ENCODE measurements at places on chromosomes 11 and 22.

DNA sequence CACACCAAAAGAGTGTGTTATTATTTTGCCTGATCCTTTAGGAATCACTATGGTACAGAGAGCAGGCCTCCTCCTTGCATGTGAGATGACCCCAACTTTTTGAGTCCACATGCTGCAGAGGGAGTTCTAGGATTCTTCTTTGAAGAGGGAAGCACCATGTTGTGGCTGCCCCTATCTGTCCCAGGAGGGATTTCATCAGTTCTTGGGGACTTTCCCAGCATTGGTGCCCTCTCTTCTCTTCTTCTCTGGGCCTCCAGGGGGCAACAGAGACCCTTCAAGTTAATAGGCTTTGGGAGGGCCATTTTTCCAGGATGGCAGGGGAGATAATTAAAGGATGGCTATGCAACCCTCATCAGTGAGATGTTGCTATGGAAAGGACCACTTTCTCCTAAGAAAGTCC is 3.6 kb downstream of the MMP1 start:
- peak; percentile 59 for DNase-seq

GRCh38 chr11:47270331-47271271 is 668 bp downstream of the MADD start:
- DNase-seq = no peak

- no peak for DNase-seq
Observed at GRCh38 chr11:15347969-15348734, 233.4 kb downstream of the INSC start.

DNA sequence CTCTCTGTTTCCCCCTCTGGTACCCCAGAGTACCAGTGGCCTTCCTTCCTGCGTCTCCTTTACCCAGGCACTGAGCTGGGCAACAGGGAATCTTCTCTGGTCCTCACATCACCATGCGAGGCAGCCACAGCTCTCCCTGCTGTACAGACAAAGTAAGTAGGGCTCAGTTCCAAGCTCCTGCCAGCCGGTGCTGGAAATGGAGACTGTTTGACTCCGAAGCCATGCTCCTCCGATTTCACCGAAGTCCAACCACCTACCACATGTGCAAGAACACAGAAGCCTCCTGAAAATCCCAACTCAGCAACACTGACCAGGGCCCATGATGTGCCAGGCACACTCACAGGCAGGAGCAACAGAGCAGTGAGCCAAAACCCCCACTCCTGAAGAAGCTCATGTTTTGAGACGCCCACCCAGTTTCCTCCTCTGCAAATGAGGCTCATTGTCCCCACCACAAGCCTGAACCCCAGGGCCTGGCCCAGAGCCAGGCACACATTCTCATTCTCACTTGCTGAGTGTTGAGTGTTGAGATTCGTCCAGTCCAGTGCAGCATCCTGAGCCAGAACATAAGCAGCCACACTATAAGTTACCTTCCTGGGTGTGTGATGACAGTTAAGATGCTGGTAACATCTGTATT is 156.0 kb downstream of the MPPED1 start:
- no peak for DNase-seq

GRCh38 chr11:10623797-10624761 is 55.6 kb upstream of the LYVE1 start:
- DNase-seq = peak; percentile 75

GRCh38 chr11:12677131-12677530 is 2.9 kb downstream of the TEAD1 start:
- no peak for DNase-seq

- DNase-seq = no peak
Observed at GRCh38 chr22:39256979-39257378, 12.2 kb upstream of the PDGFB start.

DNA sequence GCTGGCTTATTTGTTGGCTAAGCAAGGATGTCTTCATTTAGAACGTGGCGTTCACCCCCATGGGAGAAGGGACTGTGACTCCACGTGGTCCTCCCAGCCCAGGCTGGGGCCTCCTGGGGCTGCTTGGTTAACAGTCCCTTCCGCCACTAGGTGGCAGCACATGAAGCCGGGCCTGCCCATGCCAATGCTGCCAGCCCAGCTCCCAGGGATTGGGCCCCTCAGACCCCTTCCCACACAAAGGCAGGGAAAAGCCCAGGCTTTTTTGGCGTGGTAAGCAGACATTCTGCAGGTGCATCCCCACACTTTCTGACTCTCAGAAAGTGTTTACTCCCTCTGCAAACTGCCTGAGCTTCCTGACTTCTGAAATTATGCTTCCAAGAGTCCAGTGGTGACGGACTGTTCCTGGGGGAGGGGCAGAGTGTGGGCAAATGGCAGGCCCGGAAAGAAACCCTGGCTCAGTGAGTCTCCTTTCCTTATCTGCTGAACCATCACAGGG is 3.1 kb downstream of the CBX6 start:
- peak; percentile 91 for DNase-seq

DNA sequence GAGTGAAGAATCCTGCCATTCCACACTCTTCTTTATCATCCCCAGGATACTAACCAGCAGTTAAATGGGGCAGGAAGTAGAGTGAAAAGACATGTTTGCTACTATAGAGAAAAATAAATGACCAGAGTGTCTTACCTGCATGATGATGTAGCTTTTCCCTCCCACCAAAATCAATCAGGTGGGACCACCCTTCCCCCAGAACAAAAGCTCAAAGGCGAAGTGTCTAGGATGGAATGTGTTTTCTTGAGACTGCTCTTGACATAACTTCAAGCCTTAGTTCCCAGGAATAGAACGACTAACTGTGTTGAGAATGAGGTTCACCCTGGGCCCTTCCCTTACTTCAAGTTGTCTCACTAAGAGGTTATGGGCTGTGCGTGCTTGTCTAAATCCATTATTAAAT is 339.2 kb upstream of the CCDC90B start:
- DNase-seq = no peak

DNA sequence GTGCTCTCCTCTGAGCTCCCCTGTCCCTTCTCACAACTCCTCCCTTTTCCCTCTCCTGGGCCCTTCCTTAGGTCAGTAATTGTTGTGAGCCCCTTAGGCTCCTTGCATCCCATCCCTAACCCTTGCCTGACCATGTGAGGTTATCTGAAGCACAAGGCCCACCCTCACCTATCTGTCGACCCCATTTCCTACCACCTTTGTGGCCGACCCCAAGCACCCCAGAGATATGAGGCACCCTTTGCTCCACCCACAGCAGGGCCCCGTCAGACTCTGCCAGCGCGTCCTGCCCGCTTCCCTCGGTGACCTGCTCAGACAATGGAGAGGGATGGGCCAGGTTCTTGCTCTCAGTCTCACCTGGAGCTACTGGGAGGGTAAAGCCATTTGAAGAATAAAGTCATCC is 1.3 kb downstream of the GNG3 start:
- peak; percentile 45 for DNase-seq

- DNase-seq = no peak
Observed at GRCh38 chr22:30830907-30831306, 136.2 kb downstream of the OSBP2 start.

DNA sequence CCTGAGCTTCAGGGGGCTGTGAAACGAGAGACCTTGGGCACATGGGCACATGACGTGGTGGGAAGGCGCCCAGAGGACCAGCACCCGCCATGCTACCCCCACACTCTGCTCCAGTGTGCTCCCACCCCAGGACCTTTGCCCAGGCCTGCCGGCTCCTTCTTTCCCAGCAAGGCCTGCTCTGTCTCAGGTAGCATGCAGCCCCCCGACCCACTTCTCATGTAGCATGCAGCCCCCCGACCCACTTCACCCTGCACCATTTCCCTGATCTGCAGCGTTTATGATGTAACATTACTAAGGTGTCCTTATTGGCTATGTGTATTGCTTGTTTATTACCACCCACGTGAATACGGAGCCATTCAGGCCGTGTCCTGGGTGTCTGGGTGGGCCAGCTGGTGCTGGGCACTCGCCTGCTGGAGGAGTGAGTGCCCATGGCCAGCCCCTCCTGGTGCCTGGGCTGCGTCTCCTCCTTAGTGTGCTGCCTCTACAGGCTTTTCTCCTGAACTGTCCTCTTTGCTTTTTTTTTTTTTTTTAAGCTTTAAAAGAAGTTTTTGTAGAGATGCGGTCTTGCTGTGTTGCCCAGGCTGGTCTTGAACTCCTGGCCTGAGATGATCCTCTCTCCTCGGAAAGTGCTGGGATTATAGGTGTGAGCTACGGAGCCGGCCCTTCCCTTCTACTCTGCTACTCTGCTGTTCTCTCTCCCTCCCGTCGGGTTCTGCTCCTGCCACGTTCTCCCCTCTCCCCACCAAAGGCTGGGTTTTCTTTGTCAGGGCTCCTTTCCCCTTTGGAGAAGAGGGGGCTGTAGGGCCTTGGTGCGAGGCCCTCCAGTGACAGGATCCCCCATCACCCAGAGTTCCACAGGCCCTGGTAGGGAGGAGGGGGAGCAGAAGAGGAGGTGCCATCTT is 29.4 kb downstream of the LRP5 start:
- DNase-seq = no peak

DNA sequence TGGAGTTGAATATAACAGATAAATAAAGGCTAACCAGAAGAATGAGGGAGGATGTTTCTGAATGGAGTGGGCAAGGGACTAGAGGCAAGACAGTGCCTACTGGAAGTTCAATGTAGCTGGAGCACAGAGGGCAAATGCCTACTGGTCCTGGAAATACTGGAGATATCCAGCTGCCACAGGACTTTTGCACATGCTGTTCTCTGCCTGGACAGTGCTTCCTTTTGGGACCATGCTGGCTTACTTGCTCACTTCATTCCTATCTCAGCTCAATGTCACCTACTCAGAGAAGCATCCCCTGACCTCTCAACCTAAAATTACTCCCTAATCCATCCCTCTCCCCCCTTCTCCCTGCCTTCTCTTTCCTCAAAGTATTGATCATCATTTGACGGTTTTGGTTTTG is 20.2 kb downstream of the RASD2 start:
- DNase-seq = no peak

DNA sequence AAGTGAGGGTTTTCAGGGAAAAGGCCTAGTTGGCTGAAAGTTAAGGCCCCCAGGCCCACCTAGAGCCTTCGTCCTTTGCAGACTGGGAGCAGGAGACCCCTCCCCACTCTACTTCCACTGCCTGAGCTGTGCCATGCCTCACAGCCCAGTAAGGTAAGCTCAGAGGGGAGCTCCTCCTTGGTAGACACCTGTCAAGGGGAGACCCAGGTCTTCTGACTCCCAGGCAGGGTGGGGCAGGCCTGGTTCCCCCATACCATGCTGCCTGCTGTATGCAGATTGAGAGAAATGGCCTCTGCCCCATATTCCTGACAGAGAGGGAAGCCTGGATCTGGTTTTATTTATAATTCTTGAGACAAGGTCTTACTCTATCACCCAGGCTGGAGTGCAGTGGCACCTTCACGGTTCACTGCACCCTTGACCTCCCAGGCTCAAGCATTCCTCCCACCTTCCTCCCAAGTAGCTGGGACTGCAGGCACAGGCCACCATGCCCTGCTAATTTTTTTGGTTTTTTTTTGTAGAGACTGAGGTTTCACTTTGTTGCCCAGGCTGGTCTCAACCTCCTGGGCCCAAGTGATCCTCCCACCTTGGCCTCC is 697 bp downstream of the RAB36 start:
- DNase-seq = no peak

DNA sequence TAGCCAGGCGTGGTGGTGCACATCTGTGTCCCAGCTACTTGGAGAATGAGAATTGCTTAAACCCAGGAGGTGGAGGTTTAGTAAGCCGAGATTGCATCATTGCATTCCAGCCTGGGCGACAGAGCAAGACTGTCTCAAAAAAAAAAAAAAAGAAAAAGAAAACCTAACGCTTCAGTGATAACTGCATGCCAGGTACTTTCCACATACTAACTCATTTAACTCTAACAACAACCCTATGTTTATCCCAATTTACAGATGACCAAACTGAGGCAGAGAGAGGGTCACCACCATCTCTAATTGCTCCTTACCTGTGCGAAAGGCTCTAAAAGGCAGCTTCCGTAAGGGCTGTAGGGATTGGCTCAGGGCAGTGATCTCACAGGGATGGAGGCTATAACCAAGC is 11.6 kb downstream of the PISD start:
- DNase-seq = no peak

DNA sequence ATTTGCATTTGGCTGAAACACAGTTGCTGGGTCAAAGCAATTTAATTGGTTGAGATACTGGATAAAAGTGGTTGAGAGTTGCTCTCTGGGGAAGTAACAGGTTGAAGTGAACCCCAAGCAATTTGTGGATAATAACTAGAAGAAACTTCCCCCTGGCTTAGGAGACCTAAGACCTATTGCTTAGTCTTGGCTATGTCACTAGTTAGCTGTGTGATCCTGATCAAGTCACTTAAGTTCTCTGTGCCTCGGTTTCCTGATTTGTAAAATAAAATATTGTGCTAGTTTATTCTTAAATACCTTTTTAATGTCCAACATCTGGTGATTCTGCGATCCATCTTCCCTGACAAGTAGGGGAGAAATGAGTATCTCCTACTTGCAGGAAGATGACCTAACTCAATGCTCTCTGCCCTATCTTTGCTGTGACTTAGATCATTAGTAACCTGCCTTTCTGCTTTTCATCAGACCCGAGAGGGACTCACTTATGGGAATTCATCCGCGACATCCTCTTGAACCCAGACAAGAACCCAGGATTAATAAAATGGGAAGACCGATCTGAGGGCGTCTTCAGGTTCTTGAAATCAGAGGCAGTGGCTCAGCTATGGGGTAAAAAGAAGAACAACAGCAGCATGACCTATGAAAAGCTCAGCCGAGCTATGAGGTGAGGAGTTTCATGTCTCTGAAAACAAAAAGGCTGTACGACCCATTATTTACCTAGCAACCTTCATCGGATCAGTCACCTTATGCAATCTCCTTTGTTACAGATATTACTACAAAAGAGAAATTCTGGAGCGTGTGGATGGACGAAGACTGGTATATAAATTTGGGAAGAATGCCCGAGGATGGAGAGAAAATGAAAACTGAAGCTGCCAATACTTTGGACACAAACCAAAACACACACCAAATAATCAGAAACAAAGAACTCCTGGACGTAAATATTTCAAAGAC is 37.5 kb downstream of the EHF start:
- no peak for DNase-seq

DNA sequence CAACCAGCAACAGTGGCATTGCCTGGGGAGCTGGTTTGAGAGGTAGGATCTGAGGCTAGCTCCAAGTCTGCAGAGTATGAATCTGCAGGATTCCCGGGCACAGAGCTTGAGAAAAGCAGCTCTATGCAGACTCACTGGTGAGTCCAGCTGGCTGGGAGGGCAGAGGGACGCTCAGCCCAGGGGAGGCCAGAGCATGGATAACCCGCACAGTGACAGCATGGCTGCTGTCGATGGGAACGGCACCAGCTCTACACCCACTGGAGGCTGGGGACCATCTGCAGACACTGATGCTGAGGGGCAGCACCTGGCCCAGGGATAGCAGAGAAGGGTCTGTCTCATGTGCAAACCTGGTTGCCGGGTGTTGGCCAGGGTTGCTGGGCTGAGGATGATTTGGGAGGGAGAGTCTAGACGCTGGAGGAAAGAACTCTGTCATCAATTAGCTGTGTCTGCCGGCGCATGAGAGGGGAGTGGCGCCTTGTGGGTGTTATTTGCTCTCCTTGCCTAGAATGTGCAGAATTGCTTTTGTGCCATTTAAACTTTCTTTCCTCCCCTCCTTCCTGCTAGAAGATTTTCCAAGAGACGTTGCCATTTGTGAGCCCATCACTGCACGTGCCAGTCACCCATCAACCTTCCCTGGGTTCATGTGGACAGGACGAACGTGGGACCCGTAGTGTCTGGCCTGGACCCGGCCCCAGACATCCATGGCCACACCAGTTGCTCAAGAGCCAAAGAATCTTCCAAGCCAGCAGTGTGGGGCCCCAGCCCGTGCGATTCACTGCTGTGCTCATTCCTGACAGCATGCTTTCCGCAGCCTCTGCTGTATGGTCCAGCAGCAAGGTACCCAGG is 19.1 kb upstream of the LINC01488 start:
- DNase-seq = no peak

Data from WTC11 (cell line).